HTR-8/SVneo (cell line): ENCODE measurements at places on chromosomes 1 and 21.
A peak's percentile ranks its signal among the peaks of the same experiment; 100 is the strongest.

DNA sequence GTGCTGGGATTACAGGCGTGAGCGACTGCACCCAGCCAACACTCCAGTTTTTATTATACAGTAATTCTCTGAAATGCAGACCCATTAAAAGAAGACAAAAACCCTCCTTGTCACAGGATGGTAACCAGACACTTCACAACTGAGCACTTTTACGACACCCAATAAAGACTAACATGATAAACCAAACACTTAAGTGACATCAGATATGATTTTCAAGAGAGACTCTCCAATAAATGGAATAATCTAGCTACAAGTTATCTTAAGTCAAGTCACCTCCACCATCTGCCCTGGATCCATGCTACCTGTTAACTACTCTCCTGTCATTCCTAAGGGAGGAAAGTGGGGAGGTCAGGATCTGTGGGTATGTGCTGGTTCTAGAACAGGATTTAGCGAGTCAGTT is 5.6 kb downstream of the GNG12 start:
- DNase-seq = no peak

DNA sequence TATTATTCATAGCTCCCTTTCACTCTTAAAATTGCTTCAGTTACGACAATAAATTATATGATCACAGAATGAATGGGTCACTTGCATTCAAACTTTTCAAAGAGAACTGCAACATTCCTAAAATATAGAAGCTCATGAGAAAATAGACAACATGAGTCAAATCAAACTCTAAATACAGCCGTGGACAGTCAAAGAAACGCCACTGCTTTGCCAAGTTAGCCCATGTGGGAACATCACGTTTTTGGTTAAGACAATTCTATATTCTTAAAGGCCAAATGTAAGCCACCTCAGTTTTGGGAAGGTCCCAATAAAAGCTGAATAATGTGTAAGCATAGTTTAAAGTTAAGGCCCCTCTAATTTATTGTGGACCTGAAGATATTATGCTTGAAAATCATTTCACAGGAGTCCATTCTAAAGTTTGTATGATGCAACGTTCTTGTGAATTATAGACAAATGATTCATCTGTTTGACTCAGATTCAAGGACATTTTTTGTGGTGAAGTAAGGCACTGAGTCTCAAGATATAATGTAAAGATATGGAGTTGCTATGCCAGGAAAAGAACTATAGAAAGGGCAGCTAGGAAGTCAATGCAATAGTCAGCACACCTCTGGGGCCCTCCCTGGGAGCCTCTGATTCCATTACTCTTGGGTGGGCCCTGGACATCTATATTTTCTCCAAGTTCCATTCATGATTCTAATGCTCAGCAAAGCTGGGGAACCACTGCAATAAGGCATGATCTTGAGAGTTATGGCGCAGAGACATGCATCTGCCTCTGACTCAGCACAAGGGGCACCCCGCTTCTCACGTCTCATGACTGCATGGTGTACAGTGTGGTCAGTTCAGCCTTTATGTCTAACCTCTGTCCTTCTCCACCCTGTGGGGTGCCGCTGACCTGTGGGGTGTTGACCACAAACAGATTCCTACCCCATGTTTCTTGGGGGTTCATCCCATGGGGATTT is 33.9 kb downstream of the ETS2 start:
- DNase-seq = peak; percentile 60

DNA sequence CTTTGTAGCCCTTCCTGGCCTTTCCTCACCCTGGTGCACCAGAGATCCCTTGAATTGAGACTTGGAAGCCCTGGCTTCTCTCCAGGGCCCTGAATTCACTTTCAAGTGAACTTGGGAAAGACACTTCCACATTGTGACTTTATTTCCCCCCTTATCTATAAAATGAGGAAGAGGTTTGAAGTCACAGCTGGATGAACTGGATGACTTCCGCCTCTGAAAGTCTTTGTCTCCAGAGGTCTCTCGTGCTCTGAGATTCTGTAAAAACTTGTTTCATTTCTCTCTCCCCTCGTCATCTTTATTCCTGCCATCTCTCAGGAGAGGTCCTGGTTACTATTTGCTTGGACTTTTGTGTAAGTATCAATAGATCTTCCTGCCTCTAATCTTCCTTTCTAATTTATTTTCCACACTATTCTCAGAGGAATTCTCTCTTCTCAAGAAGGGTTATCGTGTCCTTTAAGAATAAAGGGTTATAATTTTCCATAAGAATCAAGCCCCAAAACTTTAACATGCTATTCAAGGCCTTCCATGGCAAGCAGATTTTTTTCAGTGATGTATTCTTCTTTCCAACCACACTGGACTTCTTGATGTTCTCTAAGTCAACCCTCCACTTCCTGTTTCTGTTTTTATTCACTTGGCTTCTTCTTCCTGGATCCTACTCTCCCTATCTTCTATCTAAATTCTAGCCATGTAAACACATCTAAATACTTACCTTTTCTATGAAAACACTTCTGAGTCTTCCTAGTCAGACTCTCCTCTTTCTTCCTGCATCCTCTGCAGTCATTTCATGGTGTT is 6.5 kb upstream of the RPTN start:
- DNase-seq = no peak

GRCh38 chr1:235108876-235109275 is 19.8 kb downstream of the TOMM20 start:
- DNase-seq = no peak

- no peak for DNase-seq
Observed at GRCh38 chr1:232302376-232303221, 327.3 kb downstream of the SIPA1L2 start.

GRCh38 chr1:168826269-168826668 is 97.3 kb upstream of the DPT start:
- no peak for DNase-seq

GRCh38 chr1:184373155-184373554 is 13.7 kb upstream of the C1orf21 start:
- no peak for DNase-seq

DNA sequence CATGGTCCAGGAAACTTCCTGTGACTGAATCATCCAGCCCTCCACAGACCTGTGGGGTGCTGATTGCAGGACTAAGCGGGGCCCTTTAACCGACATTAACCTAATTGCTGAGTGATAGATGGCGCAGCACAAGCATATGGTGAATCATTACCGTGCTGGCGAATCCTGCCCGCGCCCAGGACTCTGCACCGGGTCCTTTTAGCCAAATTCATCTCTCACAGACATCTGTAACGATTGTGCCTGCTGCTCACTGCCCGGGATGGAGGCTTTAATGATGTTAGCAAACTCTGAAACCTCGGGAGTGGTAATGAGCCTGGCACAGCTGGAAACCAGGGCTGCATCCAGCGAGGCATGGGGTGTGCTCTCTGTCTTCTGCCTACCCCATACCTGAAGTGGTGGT is 147.3 kb upstream of the CD34 start:
- DNase-seq = no peak

GRCh38 chr1:201147396-201148015 is 6.8 kb downstream of the TMEM9 start:
- DNase-seq = no peak

- DNase-seq = no peak
Observed at GRCh38 chr21:36738489-36739126, 39.7 kb downstream of the SIM2 start.

DNA sequence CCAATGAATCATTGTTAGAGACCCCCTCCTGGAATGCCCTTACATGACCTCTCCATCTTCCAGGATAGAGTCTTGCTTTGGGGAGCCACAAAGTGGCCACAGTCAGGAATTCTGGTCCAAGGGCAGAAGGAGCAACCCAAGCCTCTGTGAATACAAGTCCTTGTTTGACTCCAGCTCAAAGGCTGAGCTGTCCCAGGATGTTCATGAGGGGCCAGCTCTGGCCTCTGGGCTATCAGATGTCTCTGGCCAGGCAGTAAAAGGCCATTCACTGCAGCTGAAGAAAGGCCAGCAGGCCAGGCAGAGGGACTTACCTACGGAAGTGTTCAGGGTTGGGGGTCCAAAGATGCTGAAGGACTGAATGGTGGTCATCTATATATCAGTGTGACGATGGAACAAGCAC is 98.3 kb upstream of the IPO9 start:
- DNase-seq = no peak

DNA sequence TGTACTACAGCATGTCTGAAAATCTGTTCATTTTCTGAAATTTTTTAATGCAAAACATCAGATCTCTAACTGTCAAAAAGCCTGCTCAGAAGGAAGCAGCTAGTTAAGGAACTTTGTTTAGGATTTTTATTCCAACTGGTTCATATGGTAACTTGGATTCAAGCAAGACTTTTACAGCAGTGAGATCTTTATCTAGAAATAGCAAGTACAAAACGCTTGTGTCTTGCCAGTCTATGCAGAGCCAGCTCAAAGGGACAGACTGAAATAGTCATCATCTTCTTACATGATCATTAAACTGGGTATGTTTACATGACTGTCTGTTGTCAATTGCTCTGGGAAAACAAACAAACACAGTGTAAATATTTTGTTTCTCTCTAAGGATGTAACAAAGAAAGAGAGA is 37.6 kb downstream of the DDAH1 start:
- DNase-seq = no peak

DNA sequence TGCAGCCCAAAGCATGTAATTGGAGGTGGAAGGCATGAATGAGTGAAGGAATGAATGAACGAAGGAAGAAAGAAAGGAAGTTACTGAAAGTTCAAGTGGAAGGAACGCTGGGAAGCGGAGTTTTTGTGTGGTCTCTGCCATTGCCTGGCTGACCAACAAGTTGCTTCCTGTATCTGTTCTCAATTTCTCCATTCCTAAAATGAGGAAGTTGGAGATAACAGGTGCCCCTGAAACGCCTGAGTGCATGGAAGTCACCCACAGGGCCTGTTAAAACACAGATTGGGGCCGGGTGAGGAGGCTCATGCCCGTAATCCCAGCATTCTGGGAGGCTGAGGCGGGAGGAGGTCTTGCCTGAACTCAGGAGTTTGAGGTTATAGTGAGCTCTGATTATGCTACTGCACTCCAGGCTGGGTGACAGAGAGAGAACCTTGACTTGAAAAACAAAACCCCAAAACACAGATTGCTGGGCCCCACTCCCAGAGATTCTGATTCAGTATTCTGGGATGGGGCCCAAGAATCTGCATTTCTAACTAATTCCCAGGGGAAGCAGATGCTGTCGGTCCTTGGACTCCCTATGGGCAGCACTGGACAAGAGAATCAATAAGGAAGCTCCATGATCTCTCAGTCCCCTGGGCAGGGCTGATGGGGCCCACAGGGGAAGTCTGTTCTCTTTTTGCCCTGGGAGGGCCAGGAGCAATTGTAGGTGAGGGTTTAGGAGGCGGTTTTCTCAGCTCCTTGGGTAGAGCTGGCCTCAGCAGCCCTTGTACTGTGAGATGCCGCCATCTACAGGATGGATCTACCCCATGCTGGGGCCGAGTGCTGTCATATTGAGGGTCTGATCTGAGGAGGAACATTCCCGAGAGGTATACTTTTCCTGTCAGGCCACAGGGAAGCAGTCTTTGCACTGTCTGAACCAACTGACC is 3.3 kb upstream of the CNR2 start:
- DNase-seq = peak; percentile 75
